ENCODE measurements at places on chromosomes 16 and 17.

- no peak for DNase-seq
These were observed 163.5 kb downstream of the SDK2 start for GRCh38 chr17:73480740-73481139.

GRCh38 chr16:88606148-88606757 is 32.1 kb upstream of the IL17C start:
- no peak for DNase-seq

DNA sequence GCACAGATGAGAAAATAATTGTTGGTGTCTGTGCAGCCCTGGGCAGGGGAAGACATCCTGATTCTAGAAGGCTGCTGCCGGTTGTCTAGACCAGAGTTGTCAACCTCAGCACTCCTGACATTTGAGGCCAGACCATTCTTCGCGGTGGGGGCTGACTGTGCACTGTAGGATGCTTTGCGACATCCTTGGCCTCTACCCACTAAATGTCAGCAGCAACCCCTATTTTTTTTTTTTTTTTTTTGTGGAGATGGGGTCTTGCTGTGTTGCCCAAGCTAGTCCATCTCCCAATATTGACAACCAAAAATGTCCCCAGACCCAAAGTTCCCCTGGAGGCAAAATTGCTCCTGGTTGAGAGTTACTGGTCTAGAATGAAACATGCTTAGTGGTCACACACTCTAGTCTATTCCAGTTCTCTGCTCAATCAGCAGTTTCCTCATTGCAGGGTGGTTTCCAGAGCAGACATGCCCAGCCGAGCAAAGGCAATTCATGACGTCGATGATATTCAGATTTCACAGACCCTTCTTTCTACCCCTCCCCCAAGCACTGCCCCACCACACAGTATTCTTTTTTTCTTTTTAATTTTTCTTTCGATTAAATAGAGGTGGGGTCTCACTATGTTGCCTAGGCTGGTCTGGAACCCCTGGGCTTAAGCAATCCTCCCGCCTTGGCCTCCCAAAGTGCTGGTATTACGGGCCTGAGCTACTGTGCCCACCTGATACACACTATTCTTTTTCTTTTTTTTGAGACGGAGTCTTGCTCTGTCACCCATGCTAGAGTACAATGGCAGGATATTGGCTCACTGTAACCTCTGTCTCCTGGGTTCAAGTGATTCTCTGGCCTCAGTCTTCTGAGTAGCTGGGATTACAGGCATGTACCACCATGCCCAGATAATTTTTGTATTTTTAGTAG is 9.0 kb downstream of the C17orf99 start:
- no peak for DNase-seq

- DNase-seq: no peak
These were observed 8.6 kb downstream of the SLC6A4 start for GRCh38 chr17:30226878-30227277.

DNA sequence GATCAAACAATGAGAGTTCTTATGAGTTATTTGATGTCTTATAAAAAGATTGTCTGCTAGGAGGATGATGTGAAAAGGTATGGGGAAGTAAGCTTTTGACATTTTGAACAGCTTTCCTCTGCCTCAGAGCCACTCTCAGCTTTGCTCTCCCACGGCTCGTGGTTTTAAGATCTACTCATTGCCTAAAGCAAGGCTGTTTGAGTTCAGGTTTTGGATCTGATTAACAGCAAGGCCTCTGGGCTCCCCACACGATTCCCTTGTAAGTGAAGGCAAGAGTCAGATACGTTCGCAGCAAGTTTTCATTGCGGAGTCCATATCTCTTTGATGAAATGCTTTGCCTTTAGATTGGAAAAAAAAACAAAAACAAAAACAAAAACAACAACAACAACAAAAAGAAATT is 515.0 kb upstream of the SALL1 start:
- DNase-seq: no peak

DNA sequence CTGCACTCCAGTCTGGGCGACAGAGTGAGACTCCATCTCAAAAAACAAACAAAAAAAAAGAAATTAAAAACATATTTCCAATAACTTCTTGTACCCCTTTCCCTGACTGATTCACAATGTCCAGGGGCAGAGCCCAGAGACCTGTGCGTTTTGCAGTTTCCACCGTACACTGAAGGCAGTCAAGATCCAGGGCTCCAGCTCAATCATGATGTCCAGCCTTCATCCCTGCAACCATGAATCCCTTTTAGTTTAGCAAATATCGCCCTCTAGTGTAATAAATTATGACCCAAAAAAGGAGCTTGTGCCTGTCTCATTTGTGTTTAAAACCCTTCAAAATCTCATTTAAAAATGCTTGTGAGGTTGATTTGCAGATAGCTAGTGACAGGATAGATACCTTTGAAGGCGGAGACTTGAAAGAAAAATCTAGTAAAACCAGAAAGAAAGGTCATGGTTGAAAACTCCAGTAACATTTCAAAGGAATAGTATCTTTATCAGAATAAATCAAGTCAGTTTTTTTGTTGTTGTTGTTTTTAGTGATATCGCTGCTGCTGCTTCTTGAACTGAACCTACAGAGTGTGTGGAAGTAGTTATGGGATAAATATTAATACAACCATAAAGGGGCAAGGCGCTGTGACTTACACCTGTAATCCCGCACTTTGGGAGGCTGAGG is 3.7 kb upstream of the ERN1 start:
- peak; percentile 95 for DNase-seq

DNA sequence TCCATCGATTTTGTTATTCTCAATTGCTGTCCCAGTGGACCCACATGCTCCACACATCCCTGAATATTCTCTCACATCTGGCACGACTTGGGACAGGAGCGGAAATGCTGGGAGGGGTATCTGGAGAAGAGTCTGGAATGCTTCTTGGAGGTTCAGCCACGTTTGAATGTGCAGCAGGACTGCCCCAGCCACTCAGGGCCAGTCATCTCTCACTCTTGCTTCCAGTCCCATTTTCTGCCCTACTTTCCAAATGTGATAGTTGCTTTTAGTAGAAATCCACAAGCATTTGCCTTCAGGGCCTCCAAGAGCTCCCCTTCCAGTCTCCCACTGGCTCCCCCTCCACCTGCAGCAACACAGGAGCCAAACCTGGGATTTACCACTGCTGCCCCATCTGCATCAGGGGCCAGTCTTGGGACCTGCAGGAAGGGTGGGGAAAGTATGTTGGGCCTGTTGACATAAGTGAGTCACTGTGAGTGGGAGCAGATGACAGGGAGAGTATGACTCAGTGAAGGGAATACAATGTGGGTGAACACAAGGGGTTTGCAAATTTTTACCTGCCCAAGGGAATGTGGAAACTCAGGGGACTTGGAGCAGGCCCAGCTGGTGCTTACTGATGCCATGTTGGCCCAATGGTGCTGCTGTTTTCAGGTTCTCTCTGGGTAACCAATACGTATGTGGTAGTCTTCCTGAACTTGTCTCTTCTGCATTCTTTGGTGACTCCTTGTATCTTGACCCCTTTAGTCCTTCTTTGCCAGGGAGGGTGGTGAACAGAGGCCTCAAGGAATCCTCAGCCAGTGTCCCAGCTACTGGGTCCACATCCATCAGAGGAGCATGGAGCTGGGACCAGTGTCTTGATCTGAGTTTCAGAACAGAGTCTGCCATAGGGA is 78.8 kb upstream of the CRHR1 start:
- no peak for DNase-seq

- no peak for DNase-seq
These were observed 52.1 kb downstream of the USP10 start for GRCh38 chr16:84751947-84752346.

GRCh38 chr17:77824780-77825280 is 133.7 kb upstream of the TNRC6C start:
- no peak for DNase-seq

- DNase-seq: no peak
These were observed 55.7 kb downstream of the OR1D5 start for GRCh38 chr17:3007651-3008121.

GRCh38 chr16:68197250-68197649 is 38.7 kb downstream of the ESRP2 start:
- DNase-seq: no peak

DNA sequence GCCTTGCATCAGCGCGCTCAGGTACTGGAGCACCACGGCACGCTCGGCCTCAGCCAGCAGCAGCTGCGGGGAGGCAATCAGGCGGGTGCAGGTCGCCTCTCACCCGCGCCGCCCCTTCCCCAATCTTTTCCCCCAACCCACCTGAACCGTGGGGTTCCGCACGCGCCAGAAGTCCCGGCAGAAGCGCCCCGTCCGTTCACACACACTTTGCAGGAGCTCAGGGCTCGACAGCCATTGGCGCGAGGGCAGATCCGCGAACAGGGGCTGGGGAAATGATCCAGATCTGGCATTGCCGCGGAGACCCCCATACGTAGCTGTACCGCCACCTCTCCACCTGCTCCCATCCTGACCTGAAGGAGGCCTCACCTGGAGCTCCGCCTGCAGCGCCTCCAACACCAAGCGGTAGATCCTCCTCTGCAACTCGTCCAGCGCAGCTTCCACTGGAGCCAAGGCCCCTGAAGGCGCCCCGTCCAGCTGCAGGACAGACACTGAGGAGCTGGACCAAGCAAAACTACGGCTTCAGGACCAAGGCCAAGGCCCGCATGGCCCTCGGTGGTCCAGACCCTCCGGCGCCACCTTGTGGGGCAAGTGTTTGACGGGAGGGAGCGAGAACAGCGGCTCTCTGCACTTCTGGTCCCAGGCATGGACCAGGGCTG is 1.4 kb upstream of the MATCAP1 start:
- peak; percentile 32 for DNase-seq

- DNase-seq: peak; percentile 13
These were observed 735 bp downstream of the PSMD11 start for GRCh38 chr17:32445074-32445415.

DNA sequence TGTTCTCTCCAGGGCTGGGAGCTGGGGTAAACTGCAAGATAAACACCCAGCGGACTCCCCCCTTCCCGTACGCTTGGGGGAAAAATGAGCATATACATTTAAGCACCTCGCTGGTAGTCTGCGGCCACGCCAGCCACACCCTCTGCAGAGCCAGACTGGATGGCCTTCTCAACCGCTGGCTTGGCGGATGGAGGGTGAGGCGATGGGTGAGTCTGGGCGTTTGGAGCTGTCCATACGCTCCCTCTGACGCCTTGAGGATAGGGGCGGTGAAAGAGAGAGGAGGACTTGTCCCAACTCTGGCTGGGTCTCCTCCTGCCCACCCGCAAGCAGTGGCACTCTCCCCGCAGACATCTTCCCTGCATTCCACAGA is 1.0 kb downstream of the ITGA3 start:
- peak; percentile 68 for DNase-seq

- no peak for DNase-seq
These were observed 424.8 kb downstream of the HS3ST3B1 start for GRCh38 chr17:14725729-14726128.

- no peak for DNase-seq
These were observed 51.3 kb upstream of the RBBP6 start for GRCh38 chr16:24488045-24488444.

GRCh38 chr16:31347445-31347844 is 7.5 kb upstream of the ITGAX start:
- no peak for DNase-seq

DNA sequence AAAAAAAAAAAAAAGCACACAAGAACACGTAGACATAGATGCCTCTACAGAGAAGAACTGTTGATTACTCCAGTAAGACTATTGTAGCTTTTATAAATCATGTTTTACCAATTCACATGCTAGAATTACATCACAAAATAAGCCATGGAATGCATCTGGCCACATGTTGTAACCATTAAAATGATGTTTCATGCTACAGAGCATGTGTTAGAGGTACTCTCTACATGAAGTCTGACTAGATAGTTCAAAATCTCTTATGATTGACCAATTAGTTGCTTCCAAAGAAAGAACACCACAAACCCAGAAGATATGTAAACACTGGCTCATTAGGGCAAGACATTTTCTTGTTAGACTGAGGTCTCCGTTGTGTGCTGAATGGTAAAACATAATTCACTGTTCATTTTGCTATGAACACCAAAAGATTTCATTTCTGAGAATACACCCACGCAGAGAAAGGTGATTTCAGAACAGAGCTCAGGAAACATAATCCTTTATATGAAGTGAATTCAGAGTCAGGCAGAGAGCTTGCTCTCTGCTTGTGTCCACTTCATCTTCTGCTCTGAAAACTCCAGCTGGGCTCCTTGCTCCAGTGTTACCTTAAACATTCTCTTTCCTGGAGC is 411.4 kb upstream of the SOX9 start:
- peak; percentile 67 for DNase-seq

DNA sequence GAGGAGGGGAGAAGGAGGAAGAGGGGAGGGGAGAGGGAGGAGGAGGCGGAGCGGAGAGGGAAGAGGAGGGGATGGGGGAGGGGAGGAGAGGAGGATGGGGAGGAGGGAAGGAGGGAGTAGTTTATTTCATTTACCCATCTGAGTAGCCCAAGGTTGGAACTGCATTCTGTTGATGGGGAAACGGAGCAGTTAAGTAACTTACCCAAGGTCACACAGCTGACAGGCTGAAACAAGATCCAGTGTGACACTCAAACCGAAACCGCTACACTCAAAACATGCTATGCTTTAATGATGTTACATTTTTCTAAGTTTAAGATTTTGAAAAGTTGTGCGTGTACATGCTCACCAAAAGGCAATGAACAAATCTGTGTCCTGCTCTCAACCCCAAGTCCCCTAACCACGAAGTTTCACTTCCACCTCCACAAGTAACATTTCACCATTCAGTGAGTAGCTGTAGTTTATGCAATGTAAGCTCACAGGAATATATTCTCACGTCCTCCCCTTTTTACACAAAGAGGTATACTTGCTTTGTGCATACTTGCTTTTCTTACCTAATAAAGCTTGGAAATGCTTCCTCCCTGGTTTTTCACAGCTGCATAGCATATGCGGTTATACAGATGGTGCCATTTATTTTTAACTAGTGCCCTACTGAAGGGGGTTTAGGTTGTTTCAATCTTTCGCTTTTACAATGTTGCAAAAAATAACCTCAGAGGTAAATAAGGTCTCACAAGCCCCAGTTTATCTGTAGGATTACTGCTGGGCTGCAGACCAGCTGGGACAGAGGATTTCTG is 275.3 kb downstream of the PARN start:
- DNase-seq: no peak

DNA sequence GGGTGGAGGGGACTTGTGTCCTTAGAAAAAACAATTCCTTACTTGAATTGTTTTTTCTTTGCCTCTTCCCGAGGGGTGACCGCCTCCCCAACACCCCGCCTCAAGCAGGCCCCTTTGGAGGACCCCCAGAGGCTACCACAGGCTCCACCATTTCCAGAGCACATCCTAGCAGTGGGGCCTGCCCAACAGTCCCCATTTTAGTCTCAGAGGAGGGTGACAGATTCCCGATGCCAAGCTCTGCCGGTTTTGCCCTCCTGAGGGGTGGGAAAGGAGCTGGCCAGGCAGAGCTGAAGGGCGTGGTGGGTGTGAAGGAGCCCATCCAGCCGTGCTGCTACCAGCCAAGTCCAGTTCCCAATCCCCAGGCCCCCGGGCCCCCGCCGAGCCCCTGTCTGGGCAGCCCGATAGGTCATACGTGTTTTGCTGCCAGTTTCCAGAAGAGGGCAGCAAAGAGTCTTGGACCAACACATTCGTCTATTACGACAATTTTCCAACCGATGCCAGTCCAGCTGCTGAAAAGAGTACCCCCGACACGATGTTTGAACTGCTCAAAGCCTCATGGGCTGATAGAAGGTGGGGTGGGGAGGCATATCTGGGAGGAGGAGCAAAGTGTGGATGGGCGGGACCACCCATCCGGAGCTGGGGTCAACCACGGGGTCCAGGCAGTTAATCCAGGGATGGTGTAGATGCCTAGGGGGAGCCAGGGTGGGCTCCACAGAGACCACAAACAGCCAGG is 18.8 kb upstream of the GAA start:
- peak; percentile 58 for DNase-seq

- no peak for DNase-seq
These were observed 7.0 kb upstream of the SLFN5 start for GRCh38 chr17:35235917-35236316.

- no peak for DNase-seq
These were observed 84.0 kb upstream of the NOL11 start for GRCh38 chr17:67633751-67634211.

Measured in NCI-H510A treated with DMSO at 0.1 percent for 48 hours (cell line).